Stimulated activated CD4-positive, alpha-beta T cell treated with anti-CD3 and anti-CD28 coated beads, TNF-alpha, amount 100 ng/mL, for 48 hours (primary cell): ENCODE measurements at places on chromosomes 7 and 10.

DNA sequence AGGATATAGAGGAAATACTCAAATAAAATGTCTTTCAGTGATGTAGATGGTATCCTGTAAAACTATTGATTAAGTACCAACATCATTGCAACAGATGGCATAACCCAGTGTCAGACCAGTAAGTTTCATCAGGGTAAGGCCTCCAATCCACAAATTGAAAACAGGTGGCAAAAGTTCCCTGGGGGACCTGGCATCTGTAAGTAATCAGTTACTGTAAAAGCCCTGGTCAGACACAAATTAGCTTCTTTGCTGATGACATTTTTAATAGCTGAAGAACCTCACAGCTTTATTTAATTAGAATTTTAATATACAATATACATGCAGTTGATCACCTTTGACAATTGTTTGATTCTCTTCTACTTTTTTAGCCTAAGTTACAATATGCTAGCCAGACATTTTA is 152.5 kb downstream of the PLXDC2 start:
- no peak for DNase-seq

GRCh38 chr7:128215281-128215680 is 25.8 kb upstream of the LEP start:
- DNase-seq = no peak

GRCh38 chr7:157667261-157667660 is 330.5 kb downstream of the DNAJB6 start:
- no peak for DNase-seq

- DNase-seq = no peak
These were observed 39.9 kb downstream of the LRRC18 start for GRCh38 chr10:48899781-48900180.

DNA sequence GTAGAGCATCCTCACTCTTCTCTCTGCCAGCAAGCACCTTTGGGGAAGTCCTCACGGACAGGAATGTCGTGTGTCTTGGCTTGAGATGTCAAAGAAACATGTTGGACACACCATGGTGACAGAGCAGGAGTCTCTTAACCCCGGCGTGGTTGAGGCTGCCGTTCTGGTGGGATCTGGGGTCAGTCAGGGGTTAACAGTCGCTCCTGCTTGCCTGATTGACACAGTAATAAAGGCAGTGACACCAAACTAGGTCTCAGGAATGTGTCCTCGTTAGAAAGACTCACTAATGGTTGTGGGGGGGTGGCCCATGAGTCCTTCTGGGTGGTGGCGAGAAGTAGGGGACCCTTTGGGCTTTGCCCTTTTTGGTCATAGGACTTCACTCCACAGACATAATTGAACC is 69.0 kb downstream of the TCF7L2 start:
- no peak for DNase-seq
